ENCODE measurements at places on chromosomes 13 and 19. TPM values are rescaled to one million over a fixed set of nuclear protein-coding genes. Genes with fewer than 3 reads are reported as not detected.

The PLPPR2 gene
- 12.3 TPM for total RNA-seq

The CEBPG gene
- total RNA-seq = 40.2 TPM

The KIR2DL1 gene
- total RNA-seq = not detected

The EML2 gene
- total RNA-seq = 15.0 TPM

- peaks cover 3% of the 10 kb centered on the region for H3K36me3 ChIP-seq
- H3K27me3 ChIP-seq = no peaks in the 10 kb centered on the region
- no peak for DNase-seq
- no peak overlapping the region for H3K4me3 ChIP-seq
- peaks cover 40% of the 10 kb centered on the region for H3K4me1 ChIP-seq
Measured at GRCh38 chr19:4991538-4991937, 22.6 kb downstream of the KDM4B start.

DNA sequence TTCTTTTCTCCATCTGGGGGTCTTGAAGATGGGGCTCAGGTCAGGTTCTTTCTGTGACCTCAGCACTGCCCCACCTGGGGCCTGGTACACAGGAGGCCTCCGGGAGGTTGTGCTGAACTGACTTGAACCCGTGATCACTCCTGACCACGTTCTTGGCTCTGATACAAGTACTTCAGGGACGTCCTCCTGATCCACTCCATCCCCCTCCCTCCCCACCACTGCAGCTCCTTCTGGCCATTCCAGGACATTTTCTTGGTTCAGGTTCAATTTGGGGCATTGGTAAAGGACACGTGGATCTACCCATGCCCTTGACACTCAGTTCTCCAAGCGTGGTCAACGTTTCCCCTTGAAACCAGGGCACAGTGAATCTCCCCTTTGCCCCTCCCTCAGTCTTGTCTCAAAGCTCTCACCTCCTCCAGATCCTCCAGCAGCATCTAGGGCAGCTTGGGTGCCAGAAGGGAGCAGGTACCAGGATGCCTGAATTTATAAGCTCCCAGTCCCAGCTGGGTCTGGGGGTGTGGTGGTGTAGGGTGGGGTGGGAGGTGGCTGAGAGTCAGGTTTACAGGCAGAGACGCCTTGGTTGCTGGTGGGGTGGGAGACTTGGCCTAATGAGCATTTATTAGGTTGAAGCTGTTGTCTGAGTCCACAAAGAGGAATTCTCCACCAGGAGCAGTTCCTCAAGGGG is at the start of gene KLK15:
KLK15 (minus strand) TSS at position 458 of the 685 bp plus-strand sequence. CDS start 2,082 bp downstream, outside the sequence.
- H3K36me3 ChIP-seq = no peaks in the 10 kb centered on the region
- H3K27ac ChIP-seq = no peak within 1 kb of the TSS

All from neural crest cell (in vitro differentiated cells).